ENCODE measurements at places on chromosomes 1 and 21.
A peak's percentile ranks its signal among the peaks of the same experiment; 100 is the strongest.

DNA sequence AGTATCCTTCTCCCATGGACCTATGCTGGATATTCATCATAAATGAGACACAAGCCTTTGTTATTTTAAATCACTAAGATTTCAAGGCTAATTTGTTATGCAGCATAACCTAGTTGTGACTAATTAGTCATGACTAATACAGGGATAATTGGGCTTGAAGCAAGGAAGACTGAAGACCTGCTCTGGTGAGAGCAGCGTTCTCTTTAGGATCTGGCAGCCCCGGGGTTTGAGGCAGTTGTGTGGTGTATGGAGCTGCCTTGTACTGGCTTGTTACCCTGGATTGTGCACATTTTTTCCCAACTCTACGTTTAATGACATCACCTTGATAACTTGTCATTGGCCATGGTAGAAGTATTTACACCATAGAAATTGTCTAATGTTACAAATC lies 25.7 kb upstream of the SPAG17 start:
- DNase-seq = no peak

- no peak for DNase-seq
Measured at GRCh38 chr1:235076504-235077162, 52.0 kb downstream of the TOMM20 start.

DNA sequence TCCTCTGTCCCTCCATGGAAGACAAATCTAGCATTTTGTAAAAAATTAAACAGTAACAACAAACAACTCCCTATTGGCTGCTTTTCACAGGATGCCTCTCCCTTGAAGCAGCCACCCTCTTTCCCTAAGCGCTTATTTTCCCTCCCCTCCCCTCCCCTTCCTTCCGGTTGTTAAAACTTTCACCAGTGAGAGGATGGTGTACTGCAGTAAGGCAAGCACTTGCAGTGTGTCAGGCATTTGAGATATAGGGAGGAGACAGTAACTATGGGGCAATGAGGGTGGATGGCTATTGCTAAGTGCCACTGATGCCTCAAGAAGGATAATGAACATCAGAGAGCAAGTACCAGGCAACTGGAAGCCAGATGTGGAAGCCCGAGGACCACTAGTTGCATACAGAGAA lies 19.1 kb upstream of the KIAA1614 start:
- no peak for DNase-seq

DNA sequence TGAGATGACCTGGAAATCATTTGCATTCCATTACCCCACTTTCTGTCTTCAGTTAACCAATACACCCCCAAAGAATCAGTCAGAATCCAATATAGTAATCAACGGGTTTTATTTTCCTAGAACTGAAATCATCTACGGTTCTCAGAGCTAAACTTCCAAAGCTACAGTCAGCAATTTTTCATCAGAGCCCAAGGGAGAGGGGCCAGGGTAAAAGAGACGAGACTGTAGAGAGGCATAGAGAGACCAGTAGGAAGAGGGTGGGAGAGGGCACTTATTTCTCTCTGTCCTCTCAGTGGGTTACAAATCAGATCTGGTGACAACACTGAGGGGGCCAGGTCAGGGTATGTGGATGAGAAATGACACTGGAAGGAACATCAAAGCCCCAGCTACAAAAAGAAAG lies 1.1 kb upstream of the MRPL24 start:
- DNase-seq = no peak

DNA sequence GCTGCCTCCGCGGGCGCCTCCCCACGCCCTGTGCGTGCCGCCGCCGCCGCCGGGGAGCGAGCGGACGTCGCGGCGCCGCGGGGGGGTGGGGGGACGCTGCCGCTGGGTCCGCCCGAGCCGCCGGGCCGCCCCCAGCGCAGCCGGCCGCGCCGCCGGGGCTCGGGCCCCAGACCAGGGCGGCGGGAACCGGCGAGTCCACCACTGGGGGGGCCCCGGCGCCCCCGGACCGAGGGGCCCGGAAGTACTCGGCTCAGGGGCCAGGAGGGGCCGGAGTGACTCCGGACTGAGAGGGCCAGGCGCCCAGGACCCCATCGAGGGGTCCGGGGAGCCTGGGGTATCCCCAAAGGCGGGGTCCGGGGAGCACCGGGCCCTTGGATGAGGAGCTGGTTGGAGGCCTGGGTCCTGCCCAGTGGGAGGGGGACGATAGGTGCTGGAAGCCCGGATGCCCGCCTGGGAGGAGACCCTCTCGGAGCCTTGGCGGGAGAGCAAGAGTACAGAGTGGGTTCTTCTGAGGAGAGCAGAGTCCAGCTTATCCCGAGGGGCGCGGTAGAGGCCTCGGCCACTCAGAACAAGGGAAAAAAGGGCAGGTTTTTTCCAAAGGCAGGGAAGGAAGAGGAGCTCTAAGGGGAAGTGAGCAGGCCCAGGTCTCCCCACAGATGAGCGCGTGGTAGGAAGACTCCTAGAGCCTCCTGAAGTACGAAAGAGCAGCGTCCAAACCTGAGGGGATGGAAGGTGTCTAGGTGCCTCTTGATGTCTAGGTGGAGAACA lies 556 bp downstream of the GMEB1 start:
- DNase-seq = peak; percentile 16
